ENCODE measurements at places on chromosomes 13 and 19.
A peak's percentile ranks its signal among the peaks of the same experiment; 100 is the strongest.

DNA sequence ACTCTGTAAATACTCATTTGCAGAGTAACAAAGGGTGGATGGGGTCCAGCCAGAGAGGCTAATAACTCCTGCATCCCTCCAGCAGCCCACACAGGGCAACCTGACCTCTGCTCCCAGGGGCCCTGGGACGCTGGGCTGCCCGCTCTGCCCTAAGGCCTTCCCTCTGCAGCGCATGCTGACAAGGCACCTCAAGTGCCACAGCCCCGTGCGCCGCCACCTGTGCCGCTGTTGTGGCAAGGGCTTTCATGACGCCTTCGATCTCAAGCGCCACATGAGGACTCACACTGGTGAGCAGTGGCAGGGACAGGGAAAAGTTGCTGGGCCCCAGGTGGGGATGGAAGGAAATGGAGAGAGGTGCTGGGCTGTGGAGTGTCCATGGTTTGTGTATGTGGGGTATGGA, 1.7 kb downstream of the OVOL3 start:
- DNase-seq, result peak; percentile 35

DNA sequence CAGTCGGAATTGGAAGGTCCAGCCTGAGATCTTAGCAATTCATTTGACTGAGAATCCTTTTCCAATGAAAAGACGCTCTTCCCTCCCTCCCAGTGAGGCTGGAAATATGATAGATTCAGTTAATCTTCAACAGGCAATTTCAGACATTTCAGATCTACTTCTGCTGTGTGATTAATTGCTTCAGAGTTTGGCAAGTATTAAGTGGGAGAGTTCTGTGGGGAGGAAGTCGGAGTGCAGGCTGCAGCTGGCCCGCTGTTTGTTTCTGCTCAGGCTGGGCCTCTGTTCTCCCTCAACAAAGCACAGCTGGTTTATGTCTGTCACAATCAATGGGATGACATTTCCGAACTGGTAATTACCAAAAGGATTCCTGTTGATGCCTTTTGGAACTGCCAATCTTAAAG, 178.2 kb downstream of the NDFIP2 start:
- DNase-seq, result no peak

GRCh38 chr19:8722032-8722431, 598 bp downstream of the OR2Z1 start:
- no peak for DNase-seq

- no peak for DNase-seq
Measured at GRCh38 chr13:32309312-32310133, 5.6 kb downstream of the ZAR1L start.

DNA sequence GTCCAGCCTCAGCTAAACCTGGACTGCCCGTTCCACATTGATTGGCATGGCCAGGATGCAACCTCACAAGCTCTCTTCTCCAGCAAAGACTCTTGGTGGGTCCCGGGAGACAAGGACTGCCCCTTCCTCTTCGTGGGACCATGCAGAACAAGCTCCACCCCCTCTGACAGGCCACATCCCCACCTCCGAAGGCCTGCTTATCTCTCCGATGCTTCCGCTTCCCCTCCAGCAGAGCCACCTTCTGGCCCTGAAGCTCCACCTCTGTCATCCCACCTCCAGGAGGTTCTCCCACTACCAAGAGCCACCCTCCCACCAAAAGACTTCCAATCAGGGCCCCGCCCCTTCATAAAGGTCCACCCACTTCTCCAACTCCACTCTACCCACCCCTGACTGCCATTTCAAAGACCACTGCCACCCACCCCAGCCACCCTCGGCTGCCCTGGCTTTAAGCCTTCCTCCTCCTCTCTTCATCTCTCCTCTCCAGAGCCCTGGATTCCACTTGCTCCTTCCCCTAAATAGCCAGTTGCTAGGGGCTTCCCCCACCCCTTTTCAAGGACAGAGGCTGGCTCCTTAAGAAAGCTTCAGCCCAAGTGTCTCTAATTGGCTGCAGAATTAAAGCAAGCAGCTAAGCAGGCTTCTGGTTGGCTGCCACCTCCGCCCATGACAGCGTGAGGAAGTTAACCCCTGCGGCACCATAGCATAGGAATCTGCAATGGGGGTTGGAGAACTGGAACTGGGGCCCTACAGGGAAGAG, 9.9 kb downstream of the LRFN1 start:
- DNase-seq, result no peak

DNA sequence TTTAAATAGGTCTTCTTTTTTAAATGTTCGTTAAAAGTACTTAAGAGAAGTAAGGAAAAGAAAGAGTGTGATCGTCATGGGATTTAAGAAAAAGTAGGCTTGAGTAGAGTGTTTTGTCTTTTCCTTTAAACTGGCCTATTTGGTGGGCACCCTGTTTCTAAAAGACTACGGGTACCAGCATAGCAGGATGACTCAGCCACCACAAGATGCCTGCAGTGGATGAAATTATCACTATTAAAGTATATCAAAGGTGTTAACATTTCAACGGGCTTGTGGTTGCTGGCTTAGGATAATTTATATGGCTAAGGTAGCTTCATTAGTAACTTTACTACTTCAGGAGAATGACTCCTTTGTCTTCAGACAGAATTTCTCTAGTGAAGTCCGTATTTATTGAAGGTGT, 112.6 kb downstream of the STARD13 start:
- no peak for DNase-seq

DNA sequence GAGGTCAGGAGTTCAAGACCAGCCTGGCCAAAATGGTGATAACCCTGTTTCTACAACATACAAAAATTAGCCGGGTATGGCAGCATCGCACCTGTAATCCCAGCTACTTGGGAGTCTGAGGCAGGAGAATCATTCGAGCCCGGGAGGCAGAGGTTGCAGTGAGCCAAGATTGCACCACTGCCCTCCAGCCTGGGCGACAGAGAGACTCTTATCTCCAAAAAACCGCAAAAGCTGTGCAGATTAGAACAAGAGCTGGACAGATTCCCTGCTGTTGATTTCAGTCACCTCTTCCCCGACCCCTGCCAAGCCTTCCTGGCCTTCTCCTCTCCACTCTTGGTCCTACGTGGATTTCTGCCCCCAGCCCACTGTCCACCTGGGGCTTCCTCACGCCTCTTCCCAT, 8.3 kb downstream of the CAMSAP3 start:
- DNase-seq, result no peak

GRCh38 chr13:24184882-24185281, 24.4 kb downstream of the SPATA13 start:
- no peak for DNase-seq

DNA sequence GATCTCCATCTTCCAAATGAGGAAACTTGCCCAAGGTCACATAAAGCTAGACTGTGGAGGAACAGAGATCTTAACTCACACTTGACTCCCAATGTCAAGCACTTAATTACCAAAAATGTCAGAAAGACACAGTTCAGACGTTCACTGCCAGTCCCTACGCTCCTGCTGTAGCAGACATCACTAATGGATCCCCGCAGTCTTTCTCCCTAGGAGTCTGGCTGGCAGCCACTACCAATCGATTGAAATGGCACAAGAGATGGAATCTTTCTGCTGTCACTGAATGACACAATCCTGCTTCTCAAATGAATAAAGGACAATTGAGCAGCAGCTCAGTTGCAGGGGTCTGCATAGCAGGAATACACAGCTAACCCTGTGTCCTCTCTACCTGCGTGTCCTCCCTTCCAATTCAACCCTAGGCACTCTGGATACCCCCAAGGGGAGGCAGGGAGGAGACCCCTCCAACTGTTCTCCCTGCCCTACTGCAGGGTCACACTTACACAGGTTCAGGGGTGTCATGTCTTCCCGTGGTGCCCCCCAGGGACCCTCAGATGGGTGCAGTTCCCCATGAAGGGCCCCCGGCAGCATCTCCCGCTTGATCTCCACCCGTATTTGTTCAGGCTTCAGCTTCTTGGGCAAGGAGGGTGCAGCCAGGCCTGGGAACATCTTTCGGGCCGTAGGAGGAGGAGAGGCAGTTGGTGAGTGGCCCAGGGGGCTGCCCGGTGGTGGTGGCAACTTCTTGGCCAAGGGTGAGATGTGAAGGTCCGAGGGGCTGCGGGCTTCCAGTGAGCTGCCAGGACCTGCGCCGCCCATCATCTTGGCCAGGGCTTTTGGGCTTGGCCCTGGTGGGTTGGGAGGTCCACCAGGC, 7.9 kb upstream of the AKAP8L start:
- DNase-seq, result no peak

- DNase-seq, result no peak
Measured at GRCh38 chr13:112187527-112188297, 120.8 kb downstream of the SOX1 start.

DNA sequence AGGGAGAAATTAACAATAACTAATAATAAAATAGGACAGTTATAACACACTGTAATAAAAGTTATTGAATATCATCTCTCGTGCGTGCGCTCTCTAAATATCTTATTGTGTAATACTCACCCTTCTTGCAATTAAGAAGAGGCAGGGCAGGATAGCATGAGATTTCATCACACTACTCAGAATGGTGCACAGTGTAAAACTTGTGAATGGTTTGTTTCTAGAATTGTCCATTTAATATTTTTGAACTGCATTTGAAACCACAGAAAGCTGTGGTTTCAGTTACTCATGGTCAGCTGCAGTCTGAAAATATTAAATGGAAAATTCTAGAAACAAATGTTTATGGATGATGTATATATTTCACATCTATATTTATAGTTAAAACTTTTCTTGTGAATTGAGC, 161.1 kb downstream of the DCT start:
- no peak for DNase-seq

- no peak for DNase-seq
Measured at GRCh38 chr13:110957931-110958330, 43.1 kb upstream of the ANKRD10 start.

- DNase-seq, result no peak
Measured at GRCh38 chr19:8064911-8065874, 12.6 kb downstream of the CCL25 start.

GRCh38 chr13:48806522-48806921, 152.8 kb downstream of the CYSLTR2 start:
- no peak for DNase-seq

GRCh38 chr13:113471844-113472243, 18.6 kb upstream of the ADPRHL1 start:
- no peak for DNase-seq

DNA sequence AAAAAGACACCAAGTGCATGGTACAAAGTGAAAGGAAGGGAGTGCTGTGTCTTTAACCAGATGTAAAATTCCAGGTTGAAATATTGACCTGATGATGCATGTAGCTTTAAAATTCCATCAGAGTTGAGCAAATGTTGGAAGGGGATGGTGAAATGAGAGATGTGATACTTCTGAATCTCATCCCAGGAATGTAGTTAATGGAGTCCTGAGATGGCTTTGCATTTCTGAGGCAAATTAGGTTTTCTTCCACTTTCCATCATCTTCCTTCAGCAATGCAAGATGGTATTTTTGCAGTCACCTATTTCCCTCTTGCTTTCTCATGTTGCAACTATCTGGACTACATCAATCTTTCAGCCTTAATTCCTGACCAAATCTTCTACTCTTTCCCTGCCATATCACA, 194.1 kb upstream of the MIR17HG start:
- DNase-seq, result no peak

DNA sequence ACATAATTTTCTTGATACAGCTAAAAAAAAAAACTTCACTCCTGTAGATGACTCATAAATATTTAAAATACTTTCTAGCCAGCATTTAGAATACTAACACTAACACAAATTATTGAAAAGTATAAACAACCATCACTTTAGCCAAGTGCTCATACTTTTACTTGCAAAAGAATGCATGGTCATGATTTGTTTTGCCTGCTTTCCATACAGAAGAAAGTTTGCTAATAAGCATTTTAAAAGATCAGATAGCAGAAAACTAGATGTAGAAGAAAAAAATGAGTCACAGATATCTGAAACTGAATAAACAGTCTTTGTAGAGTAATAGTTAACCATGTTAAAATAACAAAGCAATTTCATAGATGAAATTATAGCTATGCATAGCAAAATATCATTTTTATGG, 2280.4 kb upstream of the PCDH20 start:
- no peak for DNase-seq

- DNase-seq, result no peak
Measured at GRCh38 chr13:106275446-106276032, 259.9 kb downstream of the EFNB2 start.
